Endothelial cell (in vitro differentiated cells): ENCODE measurements at places on chromosomes 16 and 17.

DNA sequence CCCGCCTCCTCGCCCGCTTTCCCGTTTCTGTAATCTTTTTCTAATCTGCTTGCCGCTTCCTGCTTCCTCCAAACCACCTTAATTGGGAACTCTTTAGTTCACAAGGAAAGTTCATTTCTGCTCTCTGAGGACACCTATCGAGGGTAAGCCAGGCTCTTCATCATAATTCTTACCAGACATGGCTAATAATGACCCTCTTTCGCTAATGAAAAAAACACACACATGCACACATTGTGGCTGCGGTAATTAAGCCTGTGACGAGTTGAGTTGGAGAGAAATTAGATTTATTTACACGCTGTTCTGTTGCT, 100.6 kb downstream of the ZNF423 start:
- DNase-seq, result peak; percentile 54

- no peak for DNase-seq
Measured at GRCh38 chr16:56538331-56538730, 18.5 kb upstream of the BBS2 start.

GRCh38 chr17:53722407-53722806, 100.3 kb upstream of the KIF2B start:
- no peak for DNase-seq

- DNase-seq, result no peak
Measured at GRCh38 chr17:18315562-18315922, 449 bp downstream of the SMCR8 start.

DNA sequence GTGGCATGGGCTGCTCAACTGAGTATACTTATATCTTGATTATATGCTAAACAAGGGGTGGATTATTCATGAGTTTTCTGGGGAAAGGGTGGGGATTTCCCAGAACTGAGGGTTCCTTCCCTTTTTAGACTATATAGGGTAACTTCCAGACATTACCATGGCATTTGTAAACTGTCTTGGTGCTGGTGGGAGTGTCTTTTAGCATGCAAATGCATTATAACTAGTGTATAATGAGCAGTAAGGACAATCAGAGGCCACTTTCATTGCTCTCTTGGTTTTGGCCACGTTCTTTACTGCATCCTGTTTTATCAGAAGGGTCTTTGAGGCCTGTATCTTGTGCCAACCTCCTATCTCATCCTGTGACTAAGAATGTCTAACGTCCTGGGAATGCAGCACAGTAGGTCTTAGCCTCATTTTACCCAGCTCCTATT, 12.0 kb downstream of the PRR11 start:
- no peak for DNase-seq

GRCh38 chr16:17647879-17648872, 177.4 kb upstream of the XYLT1 start:
- no peak for DNase-seq

- no peak for DNase-seq
Measured at GRCh38 chr16:12439399-12440227, 364.1 kb downstream of the CPPED1 start.

DNA sequence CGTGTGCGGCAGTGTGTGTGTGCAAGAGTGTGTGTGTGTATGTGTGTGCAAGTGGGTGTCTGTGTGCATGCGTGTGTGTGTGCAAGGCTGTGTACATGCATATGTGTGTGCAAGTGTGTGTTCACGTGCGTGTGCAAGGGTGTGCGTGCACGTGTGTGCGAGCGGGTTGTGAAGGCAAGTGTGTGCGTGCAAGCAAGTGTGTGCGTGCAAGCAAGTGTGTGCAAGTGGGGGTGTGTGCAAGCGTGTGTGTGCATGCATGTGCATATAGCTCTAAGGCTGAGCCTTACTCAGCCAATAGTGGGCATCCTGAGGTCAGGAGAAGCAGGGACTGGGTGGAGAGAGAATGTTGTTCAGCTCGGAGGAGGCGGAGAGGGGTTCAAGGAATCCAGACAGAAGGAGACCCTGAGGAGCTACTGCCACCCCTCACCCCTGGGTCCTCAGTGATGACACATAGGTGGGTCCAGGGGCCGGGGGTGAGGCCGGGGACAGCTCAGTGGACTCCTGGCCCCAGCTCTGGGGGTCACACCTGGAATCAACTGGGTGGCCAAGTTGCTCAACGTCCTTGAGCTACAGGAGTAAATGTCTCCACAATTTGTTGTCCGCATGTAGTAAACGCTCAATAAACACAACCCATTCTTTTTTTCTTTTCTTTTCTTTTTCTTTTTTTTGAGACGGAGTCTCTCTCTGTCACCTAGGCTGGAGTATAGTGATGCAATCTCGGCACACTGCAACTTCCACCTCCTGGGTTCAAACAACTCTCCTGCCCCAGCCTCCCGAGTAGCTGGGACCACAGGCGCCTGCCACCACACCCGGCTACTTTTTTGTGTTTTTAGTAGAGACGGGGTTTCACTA, 1.8 kb downstream of the PRR29 start:
- no peak for DNase-seq

DNA sequence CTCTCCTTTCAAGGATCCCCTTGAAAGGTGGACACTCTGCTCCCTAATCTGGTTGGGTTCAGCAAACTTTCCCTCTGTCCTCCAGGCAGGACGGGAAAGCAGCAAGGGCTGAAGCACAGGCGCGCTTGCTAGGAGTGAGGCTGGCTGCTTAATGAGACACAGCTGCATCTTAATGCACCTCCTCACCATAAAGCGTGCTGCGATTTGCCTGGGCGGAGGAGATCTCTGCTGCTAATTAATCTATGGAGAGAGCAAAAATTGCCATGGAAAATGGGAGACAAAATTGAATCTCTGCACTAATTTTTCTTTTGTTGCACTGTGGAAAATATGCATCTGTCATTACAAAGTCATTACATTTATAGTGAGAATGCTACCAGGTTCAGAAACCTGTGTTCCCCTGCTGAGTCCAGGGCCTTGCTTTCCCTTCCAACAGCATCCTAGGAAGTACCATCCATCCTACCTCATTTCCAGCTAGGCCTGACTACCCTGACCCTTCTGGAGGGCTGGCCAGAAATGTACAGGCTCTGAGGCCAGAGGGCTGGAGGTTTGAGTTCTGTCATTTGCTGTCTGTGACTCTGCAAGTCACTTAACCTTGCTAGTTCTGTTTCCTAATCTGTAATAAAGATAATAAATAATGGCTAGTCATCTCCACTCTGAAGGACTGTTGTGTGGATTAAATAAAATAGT, 43.5 kb upstream of the BCAR1 start:
- DNase-seq, result no peak

DNA sequence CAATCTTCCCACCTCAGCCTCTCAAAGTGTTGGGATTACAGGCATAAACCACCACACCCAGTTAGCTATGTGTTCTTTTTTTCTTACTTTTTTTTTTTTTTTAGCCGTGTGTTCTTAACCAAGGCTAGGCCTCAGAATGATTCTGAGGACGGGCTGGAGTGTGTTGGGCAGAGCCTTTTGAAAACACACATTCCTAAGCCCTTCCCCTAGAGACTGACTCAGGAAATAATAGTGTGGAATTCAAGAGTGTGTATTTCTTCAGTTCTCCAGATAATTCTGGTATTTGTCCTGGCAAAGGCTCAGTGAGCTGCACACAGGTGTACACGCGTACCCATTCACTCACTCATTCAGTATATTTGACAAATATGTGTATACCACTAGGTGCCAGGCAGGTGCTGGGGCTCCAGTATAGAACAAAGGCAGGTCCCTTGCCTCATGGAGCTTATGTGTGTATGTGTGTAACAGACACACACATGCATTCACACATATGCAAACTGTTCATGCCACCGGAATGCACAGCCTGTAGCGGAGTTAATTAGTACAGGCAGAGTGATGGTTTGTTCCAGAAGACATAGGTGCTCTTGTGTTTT, 19.4 kb upstream of the NFATC3 start:
- no peak for DNase-seq

DNA sequence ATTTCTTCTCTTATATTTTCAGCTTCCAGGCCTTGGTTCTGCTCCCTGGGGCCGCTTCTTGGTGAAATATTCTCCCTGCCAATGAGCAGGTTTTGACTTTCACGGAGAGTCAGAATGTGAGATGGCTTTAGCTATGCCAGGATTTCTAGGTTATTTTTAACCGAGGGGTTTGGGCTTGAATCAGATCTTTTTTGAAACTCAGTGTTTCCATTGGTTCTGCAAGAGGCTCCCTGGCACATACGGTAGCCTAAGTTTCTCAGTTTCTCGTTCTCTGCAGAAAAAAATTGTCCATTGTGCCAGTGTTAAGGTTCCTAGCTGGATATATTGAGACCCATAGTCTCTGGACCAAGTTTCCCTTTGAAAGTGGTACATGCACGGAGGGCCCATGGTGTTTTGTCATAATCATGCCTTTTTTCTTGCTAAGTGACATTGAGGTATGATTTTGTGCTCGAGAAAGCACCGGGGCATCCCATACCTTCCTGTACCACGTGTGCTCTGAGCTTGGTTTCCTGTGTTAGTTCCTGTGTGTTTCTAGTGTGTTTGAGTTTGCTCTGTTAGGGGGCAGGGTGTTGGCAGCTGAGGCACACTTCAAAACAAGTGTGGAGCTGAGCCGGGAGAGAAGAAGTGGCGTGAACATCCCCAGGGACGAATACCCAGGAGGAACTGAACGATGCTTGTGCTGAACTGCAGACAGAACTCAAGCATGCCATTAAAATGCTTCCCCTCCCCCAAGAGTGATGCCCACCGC, 127.2 kb downstream of the HS3ST3B1 start:
- DNase-seq, result peak; percentile 8

GRCh38 chr17:19461116-19461515, 50.1 kb downstream of the RNF112 start:
- no peak for DNase-seq

GRCh38 chr16:12324152-12324551, 347.6 kb downstream of the SNX29 start:
- DNase-seq, result no peak
